ENCODE measurements at places on chromosomes 2 and 18.

DNA sequence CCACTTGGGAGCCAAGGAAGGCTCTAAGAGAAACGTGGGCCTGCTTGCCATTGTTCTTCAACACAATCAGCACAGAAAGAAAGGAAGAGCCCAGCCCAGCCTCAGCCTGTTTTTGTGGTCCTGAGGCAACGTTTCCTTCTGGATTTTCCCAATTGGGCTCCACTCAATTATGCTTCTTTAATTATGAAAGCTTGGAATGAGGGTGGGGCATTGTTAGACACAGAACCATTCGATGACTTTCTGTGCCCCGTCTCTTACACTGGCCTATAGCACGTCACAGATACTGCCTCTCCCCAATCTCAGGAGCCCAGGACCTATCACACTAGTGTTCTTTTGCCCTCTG is 207.4 kb downstream of the ZFP36L2 start:
- no peak for DNase-seq

- no peak for DNase-seq
Measured at GRCh38 chr2:159201360-159202063, 85.0 kb downstream of the WDSUB1 start.

DNA sequence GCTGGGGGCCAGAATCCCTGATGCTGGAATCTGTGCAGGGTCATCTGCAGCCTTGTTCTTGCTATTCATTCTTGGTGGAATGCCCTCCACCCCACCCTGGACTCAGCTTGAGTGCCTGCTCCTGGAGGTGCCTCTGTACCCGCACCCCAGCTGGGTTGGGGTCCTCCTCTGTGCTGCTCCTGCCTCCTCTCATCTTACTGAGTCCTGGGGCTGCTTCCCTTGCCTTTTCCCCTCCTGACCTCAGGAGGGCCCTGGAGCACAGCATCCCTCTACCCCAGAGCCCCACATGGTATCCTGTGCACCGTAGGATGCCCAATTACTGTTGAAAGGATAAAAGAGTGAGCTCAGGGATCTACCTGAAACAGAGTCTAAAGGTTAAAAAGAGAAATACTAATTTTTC is 81.6 kb downstream of the CIB4 start:
- DNase-seq: no peak

GRCh38 chr18:79698668-79699335 is 19.2 kb downstream of the CTDP1 start:
- no peak for DNase-seq

GRCh38 chr18:62976227-62976626 is 260.9 kb downstream of the PHLPP1 start:
- no peak for DNase-seq

DNA sequence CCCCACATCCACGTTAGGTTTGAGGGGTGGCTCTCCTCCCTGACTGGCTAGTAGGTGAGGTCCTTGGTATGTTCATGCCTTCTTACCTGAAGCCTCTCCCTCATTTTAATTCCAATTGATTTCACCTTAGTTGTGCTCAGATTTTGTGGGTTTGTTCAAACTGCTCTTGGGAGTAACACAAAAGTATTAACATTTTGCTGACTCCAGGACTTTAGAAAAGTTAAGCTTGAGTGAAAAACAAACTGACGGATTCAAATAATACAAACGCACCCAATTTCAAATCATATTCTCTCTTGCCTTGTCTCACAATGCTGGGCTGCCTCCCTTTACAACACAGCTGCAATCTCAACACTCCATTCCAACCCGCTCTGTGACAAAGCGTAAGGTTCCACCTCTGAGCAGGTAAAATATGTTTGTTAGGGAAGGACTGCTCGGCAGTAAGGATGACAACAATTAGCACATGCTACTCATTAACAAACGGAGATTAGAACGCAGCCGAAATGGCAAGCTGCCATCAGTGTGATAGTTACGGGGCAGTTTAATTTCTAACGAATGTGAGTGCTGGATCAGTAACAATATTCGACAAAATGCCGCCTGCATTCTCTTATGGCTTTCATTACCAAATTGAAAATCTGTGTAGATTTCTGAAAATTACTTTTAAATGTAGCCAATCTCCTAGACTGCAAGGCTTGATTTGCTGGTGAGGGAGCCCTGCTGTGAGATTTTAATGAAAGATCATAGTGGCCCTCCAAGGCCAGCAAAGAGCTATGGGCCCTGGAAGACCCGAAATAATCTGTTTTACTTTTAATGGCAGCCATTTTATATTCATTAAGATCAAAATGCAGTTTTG is 730.6 kb upstream of the FANCL start:
- no peak for DNase-seq
